Stimulated activated naive CD4-positive, alpha-beta T cell treated with Interleukin-2 at 50 U/mL for 16 hours (primary cell): ENCODE measurements at places on chromosomes 7 and 10.

- no peak for DNase-seq
Measured at GRCh38 chr10:71840177-71840957, 10.7 kb downstream of the PSAP start.

GRCh38 chr7:111162692-111163091 is 71.8 kb downstream of the LRRN3 start:
- no peak for DNase-seq

DNA sequence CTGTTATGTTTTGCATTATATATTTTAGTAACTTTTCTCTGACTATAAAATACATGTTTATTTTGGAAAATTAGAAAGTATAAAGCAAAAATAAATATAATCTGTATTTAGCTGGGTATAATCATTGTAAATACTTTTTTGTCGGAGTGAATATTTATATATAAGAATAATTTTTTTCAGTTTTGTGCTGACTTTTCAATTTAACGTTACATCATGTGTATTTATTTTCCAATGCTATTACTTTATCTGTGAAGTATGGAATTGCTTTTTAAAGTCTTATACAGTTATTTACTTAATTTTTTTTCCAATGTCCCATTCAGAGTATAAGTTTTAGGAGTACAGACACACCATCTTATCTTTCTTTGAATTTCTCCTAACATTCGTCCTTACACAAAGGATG is 15.2 kb downstream of the AP3M1 start:
- no peak for DNase-seq

GRCh38 chr7:42456756-42457276 is 219.8 kb upstream of the GLI3 start:
- DNase-seq, result no peak

DNA sequence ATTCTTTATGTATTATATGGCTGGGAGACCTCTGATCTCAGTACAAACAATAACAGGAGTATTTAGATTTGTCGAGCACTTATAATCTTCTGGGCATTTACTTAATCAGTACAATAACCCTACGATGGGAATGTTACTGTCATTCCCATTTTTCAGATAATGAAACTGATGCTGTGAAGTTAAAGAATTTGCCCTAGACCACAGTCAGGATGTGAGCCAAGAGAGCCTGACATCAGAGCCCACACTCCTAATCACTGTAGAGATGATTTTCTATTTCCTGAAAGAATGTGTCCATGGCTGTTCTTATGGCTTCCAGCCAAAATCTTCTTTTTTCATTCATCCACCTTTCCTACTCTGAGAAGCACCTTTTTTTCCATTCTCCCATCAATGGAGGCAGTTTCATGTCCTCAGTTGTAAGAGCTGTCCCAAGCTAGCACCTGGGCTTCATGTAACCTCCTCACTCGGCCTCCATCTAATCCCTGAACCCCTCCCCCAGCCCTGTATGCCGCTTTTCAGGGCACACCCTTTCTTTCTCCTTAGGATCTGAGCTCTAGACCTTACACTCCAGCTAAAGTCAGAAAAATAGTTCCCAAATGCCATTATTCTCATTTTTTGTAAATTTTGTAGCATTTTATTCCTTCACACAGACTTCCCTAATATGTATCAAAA is 12.2 kb upstream of the CAV1 start:
- no peak for DNase-seq

- DNase-seq, result no peak
Measured at GRCh38 chr7:93910076-93910994, 4.0 kb downstream of the GNGT1 start.

GRCh38 chr7:153188630-153189029 is 429.1 kb downstream of the ACTR3B start:
- no peak for DNase-seq

DNA sequence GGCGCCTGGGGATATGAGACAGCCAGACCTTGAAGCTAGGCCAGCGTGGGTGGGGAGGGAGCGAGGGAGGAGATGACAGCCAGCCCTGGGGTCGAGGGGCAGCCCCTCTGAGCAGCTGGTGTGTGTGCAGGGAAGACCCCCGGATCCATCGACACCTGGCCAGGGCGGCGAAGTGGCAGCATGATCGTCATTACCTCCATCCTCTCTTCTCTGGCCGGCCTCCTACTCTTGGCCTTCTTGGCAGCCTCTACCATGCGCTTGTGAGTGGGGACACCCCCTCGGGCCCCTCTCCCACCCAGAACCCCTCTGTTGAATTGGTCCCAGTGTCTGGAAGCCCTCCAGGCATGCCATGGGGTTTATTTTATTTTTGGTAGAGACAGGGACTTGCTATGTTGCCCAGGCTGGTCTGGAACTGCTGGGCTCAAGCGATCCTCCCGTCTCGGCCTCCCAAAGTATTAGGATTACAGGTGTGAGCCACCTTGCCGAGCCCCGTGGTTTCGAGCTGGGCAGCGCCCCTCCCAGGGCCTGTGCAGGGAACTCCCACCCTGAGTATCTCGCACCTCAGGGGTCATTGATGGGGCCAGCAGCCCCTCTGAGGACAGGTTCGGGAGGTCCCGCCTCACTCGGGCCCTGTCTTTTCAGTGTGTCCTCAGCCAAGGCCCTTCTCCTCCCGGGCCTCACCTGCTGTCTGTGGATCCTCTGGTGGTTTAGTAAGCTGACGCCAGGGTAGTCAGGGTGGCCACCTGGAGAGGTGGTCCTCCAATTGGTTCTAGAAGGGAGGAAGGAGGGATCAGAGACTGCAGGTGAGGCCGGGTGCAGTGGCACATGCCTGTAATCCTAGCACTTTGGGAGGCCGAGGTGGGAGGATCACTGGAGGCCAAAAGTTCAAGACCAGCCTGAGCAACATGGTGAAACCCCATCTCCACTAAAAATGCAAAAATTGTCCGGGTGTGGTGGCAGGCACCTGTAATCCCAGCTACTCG is 3.8 kb downstream of the UPK3B start:
- no peak for DNase-seq

- no peak for DNase-seq
Measured at GRCh38 chr7:153567426-153567825, 484.8 kb upstream of the DPP6 start.

DNA sequence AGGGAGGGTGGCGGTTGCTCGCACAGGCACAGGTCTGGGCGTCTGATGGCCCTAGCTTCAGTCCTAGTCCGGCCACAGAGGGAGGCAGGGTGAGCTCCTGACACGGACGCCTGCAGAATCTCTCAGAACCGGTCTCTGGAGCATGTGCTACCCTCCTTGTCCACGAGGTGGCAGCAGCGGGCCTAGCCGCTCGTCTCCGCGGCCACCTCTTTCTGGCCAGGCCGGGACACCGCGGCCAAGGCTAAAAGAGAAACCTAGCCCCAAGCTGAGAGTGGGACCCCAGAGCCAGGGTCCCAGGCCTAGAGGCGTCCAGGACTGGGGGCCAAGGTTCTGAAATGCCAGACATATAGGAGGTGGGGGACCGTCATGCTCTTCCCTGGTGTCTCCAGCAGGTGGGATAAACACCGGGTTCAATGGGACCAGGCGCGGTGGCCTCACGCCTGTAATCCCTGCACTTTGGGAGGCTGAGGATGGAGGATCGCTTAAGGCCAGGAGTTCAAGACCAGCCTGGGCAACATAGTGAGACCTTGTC is 3.2 kb upstream of the LAT2 start:
- peak; percentile 66 for DNase-seq

DNA sequence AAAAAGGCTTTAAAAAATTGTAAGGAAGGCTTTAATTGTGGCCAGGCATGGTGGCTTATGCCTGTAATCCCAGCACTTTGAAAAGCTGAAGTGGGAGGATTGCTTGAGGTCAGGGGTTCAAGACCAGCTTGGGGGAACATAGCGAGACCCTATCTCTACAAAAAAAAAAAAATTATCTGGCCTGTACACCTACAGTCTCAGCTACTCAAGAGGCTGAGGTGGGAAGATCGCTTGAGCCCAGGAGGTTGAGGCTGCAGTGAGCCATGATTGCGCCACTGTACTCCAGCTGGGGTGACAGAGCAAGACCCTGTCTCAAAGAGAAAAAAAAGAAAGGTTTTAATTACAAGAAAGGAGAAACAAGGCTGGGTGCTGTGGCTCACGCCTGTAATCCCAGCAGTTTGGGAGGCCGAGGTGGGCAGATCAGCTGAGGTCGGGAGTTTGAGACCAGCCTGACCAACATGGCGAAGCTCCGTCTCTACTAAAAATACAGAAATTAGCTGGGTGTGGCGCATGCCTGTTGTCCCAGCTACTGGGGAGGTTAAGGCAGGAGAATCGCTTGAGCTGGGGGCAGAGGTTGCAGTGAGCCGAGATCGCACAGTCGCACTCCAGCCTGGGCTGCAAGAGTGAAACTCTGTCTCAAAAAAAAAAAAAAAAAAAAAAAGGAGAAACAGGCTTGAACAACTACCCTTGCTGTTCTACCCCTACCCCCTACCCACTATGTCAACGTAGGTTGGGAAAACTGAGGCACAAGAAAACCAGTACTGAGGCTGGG is 83.7 kb downstream of the CARD11 start:
- DNase-seq, result no peak
